GM18507 (cell line): ENCODE measurements at places on chromosomes 5 and 9.

DNA sequence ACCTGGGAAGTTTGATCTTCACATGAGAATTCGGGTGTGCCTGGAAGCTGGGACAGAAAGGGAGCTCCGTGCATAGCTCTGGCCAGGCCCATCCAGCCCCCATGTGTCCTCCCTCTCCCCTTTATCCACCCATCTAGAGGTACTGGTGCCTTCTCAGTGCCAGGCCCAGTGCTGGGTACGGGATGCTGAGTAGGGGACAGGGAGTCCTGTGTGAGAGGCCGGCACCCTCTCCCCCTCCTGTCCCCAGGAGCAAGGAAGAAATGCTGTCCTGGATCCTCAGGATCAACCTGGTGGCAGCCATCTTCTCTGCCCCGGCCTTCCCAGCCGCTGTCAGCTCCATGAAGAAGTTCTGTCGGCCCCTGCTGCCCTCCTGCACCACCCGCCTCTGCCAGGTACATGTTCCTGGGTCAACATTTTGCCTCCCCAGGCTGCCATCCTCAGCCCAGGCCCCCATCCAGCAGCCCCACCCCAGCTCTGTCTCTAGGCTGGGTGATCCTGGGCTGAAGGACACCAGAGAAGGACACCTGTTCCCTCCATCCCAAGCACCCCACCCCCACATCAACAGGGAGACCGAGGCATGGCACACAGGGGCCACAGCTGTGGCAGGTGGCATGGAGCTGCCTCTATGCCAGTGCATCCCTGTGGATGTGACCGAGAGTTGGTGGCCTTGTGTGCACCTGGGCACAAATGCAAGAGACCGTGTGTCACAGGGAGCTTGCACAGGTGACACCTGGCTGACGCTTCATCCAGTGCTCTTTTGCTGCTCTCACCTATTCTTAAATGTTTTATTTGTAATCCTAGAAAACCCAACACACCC, 43.0 kb downstream of the PSD2 start:
- DNase-seq = no peak

- no peak for DNase-seq
Observed at GRCh38 chr5:15692706-15693381, 192.9 kb downstream of the FBXL7 start.

DNA sequence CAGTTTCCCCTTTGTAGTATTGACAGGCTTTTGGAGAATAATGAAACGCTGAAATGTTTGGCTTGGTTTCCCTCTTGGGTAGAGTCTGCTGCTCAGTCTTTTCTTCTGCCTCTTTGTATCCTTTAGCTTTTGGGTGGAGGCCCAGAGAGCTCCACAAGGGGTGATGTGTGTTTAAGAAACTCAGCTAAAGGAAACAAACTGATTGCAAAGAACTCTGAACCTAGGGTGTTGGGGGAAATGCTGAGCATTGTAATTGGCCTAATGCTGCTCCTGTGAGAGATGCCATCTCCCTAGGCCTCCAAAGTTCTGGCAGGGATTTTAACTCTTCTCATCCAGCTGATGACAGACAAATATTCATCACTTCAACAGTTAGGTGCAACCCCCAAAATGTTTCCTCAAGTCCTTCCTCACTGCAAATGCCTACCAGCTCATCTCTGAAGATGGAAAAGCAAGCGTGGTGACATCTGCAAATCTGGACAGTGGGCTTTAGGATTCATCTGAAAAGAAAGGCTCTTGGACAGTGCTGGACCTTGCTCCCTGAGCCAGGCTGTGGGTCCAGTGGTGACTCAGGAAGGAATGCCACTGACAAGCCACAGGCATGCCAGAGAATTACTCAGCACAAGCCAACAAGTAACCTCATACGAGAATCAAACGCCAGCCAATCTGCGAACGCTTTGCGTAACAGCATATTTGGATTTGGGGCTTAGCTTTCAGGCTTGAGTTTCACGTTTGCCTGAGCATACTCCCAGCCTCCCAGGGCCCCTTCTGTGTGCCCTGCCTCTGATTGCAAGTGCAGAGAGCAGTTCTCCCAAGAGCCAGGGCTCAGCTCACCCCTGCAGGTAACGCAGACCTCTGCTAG, 30.5 kb upstream of the ZSWIM6 start:
- DNase-seq = no peak

GRCh38 chr9:83336706-83337105, 201.5 kb downstream of the FRMD3 start:
- no peak for DNase-seq

- no peak for DNase-seq
Observed at GRCh38 chr9:136762221-136762691, 2.1 kb downstream of the LCN15 start.

DNA sequence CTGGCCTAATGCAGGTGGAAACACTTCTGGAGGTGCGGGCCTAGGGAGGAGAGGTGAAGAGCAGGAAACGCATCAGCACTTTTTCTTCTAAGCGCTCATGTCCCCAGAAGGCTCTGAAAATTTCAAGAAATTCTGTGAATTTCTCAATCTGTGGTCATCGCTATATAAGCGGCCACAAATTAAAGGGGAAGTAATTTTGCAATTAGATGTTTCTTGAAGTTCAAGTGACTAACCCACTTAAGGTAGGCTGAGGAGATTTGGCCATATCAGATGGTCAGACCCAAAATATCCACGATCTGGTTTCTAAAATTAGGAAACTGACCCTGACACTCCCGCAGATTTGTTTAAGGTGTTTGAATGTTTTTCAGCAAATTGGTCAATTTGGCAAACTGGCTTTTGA, 16.6 kb upstream of the HMGCR start:
- DNase-seq = no peak

DNA sequence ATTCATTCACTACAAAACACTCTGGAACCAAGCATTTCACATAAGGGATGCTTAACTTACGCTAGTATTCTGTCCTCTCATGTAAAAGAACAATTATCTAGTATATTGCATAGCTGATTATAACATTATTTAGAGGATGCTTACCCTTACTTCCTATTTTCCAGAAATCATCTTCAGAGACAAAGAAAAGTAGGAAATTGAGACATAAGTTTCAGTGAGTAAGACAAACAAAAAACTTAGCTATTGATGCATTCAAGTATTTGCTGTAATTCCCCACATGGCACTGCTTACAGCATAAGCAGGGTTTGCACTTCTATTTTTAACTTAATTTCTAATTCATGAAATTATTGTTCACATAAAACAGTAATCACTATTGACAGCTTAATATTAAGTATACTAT, 104.8 kb upstream of the SREK1 start:
- no peak for DNase-seq

- DNase-seq = no peak
Observed at GRCh38 chr5:109695005-109695926, 5.5 kb downstream of the MAN2A1 start.

GRCh38 chr5:149227168-149227826, 44.4 kb upstream of the AFAP1L1 start:
- DNase-seq = no peak

DNA sequence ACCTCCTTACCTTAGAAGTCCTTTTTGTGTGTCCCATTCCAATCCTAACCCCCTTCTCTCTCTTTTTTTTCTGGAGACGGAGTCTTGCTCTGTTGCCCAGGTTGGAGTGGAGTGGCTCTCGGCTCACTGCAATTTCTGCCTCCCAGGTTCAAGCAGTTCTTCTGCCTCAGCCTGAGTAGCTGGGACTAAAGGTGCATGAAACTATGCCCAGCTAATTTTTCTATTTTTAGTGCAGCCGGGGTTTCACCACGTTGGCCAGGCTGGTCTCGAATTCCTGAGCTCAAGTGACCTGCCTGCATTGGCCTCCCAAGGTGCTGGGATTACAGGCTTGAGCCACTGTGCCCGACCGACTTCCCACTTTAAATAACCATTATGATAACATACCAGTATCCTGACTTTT, 17.5 kb downstream of the TMEM38B start:
- DNase-seq = no peak

DNA sequence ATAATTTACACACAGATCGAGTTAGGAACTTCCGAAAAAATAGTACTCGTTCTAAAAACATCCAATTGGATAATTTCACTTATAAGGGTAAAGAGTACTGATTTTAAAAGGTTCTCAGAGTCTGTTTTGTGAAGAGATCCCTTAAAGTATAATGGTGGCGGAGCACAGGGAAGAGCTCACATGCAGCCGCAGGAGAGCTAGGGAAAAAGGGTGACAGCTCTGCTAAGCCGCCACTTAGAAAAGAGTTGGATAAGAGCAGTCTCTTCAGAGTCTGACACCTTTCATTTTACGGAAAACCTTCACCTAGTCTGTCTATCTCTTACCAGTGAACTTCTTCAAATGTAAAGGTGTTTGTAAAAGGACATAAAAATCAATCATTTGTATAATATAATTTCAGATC, 149.9 kb downstream of the COMMD10 start:
- DNase-seq = no peak

DNA sequence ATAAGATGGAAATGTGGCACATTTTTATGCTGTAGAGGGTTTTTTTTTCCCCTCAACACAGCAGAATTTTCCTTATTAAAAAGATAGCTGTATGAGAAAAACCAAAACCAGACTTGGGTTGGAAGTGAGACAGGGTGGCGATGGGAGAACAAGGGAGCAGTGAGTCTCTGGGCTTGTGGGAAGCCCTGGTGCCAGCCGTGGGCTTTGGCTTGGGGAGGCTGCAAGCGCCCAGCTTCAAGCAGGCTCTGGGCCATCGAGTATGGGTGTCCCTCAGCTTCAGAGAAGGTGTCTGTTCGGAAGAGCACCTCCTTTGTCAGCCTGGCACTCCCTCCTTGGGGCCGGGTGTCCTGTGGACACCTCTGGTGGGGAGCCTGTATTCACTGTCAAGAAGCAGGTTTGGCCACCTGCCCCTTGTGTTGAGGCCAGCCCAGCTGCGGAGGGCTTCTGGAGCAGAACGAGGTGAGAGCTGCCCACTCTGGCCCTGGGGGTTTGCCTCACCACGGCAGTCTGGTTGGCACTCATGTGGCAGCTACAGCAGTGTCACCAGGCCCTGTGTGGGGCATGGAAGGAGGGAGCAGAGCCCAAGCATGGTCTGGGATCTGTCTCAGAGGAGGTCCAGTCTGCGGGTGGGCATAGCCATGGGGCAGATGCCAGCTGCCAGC, 37.6 kb upstream of the ANGPTL2 start:
- no peak for DNase-seq

- DNase-seq = no peak
Observed at GRCh38 chr9:82202808-82203207, 214.2 kb downstream of the SPATA31D1 start.

- no peak for DNase-seq
Observed at GRCh38 chr5:37668524-37669047, 171.3 kb downstream of the GDNF start.

GRCh38 chr5:96474073-96474472, 41.0 kb upstream of the PCSK1 start:
- no peak for DNase-seq

GRCh38 chr5:78879516-78879915, 105.6 kb downstream of the ARSB start:
- DNase-seq = no peak

DNA sequence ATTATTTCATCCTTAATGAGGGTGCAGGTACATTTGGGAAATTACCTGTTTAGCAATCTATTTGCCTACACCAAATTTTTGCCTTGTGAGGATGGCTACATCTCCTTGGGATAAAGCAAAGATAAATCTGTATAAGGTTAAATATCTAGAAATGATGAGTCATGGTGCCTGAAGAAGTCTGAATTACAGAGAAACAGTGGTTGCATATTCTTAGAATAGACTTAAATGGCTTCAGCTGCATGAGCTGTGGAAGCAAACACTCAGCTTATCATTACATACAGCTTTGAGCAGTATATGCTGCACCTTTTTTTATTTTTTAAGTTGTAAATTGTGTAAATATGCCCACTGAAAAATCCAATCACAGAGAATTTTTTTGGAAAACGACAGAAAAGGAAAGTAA, 153.5 kb downstream of the RAPGEF6 start:
- DNase-seq = no peak

GRCh38 chr9:38232895-38233294, 159.6 kb upstream of the ALDH1B1 start:
- DNase-seq = no peak

- DNase-seq = no peak
Observed at GRCh38 chr9:37938121-37938891, 34.4 kb upstream of the SLC25A51 start.

GRCh38 chr5:94425396-94425795, 193.0 kb downstream of the KIAA0825 start:
- DNase-seq = no peak

GRCh38 chr5:41978676-41979075, 53.6 kb downstream of the FBXO4 start:
- DNase-seq = no peak

GRCh38 chr5:763998-764781, 20.3 kb downstream of the ZDHHC11B start:
- DNase-seq = no peak

DNA sequence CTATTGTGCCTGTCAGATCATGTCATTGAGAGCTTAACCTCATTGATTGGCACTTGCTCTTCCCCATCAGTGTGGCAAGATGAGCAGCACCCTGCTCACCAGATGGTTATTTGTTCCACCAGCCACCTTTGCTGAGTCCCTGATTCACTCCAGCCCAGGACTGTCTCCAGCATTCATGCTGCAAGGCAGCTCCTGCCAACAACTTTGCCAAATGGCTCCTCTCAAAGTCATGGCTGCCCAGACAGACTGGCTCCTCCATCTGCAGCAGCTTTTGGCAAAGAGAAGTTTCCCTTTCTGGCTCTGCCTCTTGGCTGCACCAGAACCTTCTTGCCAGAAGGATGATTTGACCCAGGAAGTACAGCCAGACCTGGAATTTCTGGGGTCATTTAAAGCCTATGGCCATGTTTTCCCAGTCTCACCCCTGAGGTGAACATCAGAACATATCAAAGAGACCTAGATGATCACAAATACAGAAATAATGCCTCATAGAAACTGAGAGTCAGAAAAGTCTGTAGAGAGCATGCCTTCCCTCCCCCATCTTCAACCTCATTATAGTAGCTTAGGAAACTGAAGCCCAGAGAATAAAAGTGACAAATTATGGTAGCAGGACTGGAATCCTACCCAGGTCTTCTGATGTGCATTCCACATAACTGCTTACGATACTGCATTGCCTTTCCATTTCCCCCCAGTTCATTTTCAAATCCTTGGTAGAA, 10.4 kb downstream of the PPP2R2B start:
- no peak for DNase-seq

DNA sequence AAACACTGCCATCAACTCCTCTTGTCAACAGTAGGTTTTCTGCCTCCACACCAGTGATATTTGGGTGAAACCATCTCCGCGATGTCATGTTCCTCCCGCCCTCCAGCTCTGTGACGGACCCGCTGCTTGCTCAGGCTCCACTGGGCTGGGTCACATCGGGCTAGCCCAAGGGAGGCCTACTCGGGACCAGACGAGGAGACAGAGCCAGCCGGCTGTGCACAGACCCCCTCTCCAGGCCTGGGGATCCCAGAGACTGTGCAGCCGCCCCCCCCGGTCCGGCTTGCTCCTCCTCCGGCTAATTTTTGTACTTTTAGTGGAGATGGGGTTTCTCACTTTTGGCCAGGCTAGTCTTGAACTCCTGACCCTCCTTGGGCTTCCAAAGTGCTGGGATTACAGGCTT, 202.4 kb upstream of the PRDM9 start:
- DNase-seq = no peak

DNA sequence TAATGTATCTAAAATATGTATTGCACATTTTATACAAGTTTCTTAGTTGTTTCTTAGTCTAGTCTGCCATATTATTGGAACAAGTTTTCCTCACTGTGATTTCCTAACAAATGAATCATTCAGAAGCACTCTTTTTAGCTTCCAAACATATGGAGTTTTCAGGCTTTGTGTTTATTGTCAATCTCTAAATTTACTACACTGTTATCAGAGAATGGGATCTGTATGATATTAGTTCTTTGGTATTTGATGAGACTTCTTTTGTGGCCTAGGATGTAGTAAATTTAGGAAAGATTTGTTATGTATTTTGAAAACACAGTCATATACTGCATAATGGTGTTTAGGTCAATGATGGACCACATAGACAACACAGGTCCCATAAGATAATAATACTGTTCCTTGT, 25.7 kb downstream of the SREK1IP1 start:
- DNase-seq = no peak
